NCI-H187 (cell line): ENCODE measurements at places on chromosomes 6 and 20.

DNA sequence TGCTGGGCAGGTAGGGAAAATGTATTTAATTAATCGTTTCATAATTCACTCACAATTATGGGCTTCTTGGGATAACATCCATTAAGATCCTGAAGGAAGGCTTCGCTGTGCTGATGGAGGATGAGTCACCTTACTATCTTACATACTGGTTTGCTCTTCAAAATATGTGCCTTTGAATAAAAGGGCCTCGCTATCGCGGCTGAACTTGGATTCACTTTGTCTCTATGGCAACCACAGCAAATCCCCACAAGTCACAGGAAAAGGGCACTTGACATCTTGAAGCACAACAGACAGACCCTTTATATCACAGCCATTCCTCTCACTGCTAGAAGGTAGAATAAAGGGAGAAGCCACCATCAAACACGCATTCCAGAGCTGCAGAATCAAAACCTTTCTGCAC lies 141.3 kb upstream of the MYLIP start:
- DNase-seq = peak; percentile 2

DNA sequence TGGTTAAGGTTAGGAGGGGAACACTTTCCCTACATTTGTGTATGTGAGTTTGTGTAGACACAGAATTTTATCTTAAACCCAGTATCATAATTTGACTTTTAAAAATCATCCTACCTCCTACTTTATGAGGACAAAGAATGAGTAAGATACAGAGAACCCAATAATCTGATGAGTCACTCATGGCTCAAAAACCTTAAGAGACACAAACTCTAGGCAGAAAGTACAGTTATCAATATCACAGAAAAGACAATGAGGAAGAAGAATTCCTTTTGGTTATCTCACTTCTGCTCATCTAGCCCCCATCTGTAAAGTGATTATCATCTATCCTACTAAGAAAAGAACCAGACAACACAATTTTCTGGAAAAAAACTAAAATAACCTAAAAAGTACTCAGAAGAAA lies 87.7 kb downstream of the EPB41L2 start:
- no peak for DNase-seq

DNA sequence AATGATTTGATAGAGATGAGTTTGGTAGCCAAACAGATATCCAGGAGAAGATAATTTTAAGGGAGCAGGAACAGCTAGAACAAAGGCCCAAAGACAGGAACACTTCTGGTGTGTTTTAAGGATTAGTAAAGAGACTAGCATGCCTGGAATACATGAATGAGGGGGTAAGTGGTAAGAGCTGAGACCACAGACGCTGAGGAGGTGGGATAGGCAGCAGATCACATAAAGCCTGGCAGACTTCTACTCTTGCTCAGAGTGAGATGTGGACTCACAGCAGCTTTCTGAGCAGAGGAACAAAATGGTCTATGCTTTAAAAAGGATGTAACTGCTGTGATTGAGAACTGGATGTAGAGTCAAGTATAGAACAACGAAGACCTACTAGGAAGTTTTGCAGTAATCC lies 100.1 kb downstream of the EPHA7 start:
- DNase-seq = no peak

- no peak for DNase-seq
Observed at GRCh38 chr6:30329331-30329730, 2.6 kb downstream of the TRIM39 start.

DNA sequence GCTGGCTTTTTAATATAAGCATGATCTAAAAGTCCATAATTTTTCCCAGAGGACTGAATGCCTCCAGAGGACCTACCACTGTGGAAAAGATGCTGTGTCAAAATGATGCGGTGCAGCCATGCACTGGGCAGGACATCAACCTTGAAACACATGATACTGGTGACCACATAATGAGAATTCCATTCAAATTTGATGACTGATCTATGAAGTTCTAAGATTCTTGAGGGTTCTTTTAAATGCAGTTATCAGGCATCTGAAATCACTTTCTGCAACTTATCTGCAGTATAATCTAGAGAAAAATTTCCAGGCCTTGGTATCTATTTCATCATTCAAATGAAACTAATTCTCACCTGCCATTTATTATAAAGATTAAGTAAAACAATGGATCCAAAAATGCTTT lies 15.0 kb upstream of the MARCKS start:
- DNase-seq = no peak

DNA sequence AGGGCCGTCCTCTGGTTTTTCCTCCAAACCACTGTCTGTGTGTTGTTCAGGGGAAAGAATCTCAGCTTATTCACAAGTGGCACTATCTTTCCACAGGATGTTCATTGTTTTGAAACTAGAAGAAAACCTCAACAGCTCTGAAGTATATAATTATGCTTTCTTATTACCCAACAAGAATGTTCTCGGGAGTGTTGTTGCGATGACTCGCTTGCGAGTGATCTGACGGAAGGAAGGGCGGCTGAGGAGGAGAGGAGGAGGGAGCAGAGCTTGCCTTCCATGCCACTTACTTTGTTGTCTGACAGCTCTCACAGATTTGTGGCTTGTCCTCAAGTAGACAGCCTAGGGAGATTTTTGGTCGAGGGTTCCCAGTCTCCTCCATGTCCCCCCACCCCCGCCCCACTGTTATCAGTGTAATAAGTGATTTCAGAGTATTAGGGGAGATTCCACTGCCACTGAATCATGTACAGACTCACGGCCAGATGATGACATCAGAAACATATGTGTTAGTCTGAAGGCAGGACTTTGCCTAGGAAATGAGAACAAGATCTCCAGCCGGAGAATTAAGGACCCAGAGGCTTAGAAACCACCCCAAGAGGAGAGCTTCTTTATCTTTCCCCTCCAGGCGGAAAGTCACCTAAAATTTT lies 80.7 kb upstream of the CCN6 start:
- DNase-seq = no peak

DNA sequence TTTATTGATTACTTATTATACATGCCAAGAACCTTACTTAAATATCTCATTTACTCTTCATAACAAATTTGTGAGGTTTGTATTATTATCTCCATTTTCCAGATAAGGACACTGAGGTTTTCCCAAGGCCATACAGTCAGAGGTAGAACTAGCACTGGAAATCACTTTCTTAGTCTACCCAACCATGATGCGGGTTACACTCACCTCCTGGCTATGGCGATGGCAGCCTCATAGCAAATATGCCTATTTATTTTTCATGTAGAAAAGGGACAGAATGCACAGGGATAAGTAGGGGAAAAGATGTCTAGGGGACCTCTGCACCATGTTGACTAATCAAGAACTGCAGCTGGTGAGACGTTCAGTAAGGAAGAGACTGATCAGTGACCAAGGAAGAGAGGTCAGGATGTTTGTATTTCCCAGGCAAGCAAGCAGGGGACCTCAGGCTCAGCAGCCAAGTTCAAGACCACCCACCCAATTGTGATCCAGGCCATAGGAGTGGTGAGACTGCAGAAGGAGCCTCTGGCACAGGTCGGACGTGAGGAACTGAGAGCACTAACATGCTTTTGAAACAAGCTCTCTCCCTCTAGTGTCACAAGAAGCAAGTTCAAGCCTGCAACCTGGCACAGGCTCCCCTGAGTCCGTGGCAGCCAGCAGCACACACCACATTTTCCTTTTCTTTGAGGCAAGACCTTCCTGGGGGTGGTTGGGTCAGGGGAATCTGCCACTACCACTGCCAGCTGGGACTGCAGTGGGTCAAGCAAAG lies 97.8 kb downstream of the GMPR start:
- DNase-seq = no peak

DNA sequence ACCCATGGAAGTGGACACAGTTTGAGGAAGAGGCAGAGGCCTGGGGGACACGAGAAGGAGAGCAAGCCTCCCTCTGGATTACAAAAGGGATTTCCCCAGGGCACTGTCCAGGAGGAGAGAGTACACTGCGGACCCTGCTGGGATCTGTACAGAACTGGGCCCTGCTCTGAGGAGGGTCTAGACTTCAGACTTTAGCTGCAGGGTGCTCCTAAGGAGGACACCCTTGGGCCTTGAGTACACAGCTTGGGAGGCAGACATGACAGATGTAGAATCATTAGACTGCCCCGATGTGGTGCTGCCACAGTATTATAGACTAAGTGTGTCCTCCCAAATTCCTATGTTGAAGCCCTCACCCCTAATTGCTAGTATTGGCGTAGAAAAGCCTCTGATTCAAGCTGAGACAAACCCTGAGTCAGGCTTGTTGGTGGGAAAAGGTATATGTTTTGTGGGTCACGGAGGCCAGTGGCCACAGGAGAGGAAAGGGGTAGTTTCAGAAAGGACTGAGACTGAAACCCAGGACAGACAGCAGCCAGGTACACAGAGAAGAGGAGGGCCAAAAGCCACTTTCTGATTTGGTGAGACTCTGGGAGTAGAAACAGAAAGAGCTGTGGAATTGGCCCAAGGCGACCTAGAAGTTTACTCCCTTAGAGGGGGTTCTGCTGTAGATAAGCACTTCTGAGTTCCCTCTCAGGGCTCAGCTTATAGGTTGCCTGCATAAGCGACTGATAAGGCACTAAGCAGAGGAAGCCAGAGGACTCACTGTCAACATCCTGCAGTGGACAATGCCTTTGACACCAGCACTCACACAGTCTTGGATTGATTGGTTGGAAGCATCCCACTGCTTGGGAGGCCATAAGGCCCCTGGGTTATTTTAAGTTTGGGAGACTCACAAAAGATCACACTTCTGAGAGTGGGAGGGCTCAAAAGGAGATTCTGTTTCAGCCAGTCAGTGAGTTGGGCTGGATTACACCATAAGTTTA lies 16.5 kb upstream of the SH3BGRL2 start:
- no peak for DNase-seq

DNA sequence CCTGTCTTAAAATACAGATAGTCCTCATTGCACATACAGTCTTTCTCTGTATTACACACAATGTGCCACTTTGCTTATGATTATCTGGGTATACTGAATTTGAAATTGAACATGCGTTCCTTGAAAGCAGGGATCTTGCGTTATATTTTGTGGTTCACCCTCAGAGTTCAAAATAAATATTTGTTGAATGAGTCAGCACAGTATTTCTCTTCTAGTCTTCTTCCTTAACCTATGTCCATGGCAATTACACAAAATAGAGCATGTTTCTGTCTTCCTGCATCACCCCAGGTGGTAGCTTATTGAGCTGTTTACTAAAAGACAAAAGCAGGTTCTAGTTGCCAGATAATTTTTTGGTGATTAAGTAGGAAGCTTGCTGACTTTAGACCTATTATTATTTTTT lies 272.9 kb upstream of the FERMT1 start:
- DNase-seq = no peak
